ENCODE measurements at places on chromosomes 12 and 14. TPM values are rescaled to one million over a fixed set of nuclear protein-coding genes. Genes with fewer than 3 reads are reported as not detected.

DNA sequence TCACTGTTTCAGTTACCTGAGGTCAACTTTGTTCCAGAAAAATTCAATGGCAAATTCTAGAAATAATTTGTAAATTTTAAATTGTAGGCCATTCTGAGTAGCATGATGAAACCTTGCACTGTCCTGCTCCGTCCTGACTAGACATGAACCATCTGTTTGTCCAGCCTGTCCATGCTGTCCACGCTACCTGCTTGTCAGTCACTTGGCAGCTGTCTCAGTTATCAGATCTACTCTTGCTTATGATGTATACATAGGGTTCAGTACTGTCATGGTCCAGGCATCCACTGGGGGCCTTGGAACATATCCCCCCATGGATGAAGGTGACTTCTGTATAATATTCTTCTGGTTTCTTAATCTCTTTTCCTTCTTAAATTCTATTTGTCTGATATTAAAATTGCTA is 14.1 kb upstream of the EVL start:
- no peak for DNase-seq

GRCh38 chr12:19166956-19167355 is 37.4 kb downstream of the PLEKHA5 start:
- DNase-seq, result no peak

- no peak for DNase-seq
These were observed 44.3 kb downstream of the KRT80 start for GRCh38 chr12:52147367-52147963.

- DNase-seq, result no peak
These were observed 24.4 kb upstream of the CDK17 start for GRCh38 chr12:96424601-96425000.

- no peak for DNase-seq
These were observed 1.6 kb upstream of the HPD start for GRCh38 chr12:121860257-121860656.

GRCh38 chr12:132423820-132424645 is 65.9 kb upstream of the FBRSL1 start:
- DNase-seq, result no peak

- DNase-seq, result no peak
These were observed 23.9 kb downstream of the GNG2 start for GRCh38 chr14:51884086-51884927.

DNA sequence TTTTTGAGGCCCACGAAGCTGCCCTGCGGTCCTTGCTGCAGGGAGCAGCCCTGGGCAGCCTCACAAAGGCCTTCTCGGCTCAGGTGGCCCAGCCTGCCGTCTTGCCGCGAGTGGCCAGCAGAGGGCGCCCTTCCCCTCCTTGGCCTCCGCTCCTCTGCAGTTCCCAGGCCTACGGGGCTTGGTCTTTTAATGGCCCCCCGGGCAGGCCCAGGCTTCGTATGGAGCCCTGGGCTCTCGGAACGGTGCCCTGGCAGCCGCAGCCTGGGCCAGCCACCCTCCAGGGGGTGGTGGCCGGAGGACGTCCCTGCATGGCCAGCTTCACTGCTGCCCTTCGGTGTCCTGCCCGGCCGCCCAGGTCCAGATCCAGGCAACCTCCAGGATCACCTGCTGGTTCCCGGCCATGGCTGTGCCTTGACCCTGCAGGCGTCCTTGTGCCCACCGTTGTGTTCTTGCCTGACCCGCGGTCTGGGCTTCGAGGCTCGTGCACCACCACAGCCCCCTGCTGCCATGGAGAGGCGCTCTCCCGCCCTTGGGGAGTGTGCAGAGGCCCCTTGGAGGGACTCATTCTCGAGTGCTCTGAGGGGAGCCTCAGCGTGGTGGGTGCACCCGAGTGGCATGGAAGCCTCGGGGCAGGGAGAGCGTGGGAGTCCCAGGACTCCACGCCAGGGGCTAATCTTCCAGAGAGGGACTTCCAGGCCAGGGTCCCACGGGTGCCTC is 9.4 kb downstream of the ASPG start:
- peak; percentile 68 for DNase-seq

- peak; percentile 21 for DNase-seq
These were observed 510 bp downstream of the ARID2 start for GRCh38 chr12:45730084-45730347.

DNA sequence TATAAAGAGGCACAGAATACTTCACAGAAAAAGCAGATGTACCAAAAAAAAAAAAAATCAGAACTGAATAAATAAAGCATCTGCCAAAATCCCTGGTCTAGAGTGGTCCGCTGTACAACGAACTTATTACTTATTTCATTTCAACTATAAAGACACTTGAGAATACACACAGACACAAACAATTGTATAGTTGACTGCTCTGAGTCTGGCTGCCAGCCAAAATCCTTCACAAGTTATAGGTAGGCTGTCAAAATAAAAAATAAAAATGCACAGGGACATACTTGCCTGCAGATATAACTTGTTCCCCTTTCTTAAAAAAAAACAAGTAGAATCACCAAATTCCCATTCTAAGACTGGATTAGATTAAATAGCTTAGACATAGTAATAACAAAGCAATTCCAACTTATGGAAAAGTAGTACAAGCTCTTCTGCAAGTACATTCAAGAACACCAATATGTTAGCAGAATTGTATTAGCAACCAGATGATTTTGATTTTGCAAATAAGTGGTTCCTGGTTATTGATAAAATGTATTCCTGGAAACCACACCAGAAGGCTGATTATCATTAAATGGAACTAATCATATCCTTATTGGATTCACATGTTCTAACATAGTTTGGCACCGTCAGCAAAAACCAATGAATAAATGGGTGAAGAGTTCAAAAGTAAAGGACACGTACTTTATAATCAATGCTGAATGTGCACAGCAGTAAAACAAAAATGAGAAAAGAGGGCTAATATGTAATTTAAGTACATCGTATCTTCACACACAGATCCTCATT is 248.5 kb downstream of the NELL2 start:
- DNase-seq, result no peak

GRCh38 chr12:10235761-10236631 is 23.3 kb downstream of the GABARAPL1 start:
- DNase-seq, result peak; percentile 42

GRCh38 chr14:36176524-36176923 is at the start of gene PTCSC3:
Gene PTCSC3, minus strand, starts transcription at chr14:36176722.
- no peak for DNase-seq

DNA sequence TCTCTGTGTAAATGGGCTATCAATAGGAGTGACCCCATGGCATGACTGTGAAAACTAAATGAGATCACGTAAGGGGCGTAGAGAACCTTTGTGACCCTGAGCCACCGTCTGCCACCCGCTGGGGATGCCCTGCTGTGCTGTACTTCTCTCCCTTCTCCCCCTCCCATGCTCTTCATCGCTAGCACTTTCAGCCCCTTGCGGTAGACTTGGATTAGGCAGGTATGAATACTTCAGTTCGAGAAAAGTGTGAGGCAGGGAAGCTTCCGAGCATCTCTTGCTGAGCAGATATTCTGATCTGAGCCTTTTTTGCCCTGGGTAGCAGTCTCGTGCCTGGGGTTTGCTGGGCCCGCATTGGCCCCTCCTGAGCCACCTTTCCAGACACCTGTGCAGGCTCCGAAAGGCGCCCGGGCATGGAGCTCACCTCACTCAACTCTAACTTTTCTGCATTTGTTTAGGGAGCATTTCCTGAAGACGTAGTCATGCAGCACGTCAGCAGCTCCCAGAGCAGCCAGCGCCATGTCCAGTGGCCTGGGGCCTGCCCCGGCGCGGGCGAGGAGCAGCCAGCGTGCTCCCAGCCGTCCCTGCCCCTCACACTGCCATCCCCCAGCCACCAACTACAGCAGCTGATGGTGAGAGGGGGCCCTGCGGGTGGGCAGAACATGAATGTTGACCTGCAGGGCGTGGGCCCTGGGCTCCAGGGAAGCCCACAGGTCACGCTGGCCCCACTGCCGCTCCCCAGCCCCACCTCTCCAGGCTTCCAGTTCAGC is 40.4 kb downstream of the DDX51 start:
- no peak for DNase-seq

DNA sequence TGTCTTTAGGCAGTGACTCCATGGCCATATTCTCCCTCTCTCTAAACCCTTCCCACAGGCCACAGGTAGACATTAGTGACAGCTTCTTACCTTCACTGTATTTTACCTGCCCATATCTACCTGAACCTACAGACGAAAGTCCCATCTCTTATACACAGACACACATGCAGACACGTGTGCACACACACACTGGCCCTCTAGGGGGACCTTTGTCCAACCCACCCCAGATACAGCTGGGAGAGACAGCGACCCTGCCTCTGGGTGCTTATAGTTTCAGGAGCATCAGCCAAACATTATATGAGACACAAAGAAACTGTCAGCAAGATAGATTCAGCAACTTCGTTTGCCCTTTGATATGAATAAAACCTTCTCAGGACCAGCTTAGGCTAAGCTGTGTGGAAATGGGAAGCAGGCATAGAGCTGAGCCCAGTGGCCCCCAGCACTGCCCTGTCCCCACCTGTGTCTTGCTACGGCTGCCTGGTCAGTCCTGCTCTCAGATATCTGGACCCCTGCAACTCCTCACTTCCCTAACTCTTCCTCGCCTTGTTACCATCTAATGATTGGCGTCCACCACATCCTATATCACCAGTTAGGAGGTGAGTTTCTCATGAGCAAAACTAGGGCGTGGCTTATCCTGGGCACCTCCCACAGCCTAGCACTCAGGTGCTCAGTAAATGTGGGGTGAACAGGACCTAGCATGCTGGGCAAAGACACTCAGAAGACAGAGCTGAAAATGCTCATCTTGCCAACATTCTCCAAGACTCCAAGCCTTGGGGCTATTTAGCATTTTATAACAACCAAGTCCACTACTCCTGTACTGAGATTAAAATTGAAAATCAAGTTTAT is 12.0 kb upstream of the CD9 start:
- DNase-seq, result no peak

GRCh38 chr12:49885663-49886461 is 17.8 kb downstream of the FAIM2 start:
- DNase-seq, result no peak

DNA sequence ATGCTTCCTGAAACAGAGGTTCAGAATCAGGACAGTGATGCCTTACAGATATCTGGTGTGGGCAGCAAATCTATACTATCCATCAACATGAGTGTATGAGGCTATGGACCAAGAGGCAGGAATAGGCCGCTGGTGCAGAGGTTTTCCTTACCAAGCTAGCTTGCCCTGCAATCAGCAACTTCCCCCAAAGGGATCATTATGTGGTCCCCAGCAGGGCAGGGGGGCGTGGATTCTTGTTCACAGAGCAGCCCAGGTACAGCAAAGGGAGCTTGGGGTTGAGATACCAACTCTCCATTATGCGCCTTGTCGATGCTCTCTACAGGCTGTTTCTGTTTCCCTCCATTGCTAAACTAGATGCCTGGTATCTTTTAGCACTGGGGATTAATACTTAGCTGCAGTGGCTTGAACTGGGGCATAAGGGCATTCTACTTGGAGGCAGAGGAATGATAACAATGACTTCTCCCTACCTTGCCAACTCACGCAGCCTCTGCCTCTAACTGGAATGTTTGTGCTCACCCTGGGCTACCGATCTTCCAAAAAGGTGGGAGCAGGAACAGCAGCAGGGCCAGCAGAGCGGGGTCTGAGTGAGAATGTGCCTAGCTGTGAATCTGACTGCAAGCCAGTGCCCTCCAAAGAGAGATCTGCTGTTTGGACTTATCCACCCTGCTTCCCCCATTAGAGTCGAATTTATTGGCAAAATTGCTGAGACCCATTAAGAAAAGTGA is 10.3 kb upstream of the KRT1 start:
- no peak for DNase-seq

DNA sequence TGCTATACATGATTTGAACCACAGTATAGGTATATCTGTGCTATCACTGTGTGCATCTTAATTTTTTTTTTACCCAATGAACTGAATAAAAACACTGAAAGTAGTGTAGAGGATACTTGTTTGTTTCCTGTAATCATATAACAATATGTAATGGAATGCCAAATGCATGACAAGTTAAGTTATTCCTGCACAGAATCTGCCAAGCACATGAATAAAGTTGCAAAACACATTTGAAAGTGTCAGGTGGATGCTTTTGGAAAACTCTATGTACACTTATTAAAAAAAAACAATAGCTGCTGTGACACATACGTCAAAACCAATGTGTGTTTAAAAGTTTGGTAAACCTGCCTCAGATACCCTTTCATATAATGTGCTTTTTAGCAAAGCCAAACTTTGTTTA is 1638.1 kb upstream of the SEL1L start:
- no peak for DNase-seq

- no peak for DNase-seq
These were observed 102.7 kb upstream of the USP44 start for GRCh38 chr12:95653771-95654546.

DNA sequence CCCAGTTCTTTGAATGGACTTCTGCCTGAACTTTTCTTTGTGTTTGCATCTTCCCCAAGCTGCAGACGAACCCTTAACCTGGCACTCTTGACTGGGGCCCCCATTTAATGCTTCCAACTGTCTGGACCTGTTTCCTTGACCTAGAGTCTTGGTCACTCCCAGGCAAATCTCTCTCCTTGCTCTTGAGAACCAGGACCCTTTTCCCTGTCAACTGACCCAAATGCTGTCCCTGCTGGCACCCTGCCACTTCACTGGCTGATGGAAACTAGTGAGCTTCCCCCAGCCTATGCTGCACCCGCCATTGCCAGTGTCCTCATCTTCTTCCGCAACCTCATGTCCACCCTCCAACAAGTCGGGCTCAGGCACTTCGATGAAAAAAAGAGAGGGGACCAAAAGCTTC is 79.5 kb downstream of the PRIMA1 start:
- no peak for DNase-seq

DNA sequence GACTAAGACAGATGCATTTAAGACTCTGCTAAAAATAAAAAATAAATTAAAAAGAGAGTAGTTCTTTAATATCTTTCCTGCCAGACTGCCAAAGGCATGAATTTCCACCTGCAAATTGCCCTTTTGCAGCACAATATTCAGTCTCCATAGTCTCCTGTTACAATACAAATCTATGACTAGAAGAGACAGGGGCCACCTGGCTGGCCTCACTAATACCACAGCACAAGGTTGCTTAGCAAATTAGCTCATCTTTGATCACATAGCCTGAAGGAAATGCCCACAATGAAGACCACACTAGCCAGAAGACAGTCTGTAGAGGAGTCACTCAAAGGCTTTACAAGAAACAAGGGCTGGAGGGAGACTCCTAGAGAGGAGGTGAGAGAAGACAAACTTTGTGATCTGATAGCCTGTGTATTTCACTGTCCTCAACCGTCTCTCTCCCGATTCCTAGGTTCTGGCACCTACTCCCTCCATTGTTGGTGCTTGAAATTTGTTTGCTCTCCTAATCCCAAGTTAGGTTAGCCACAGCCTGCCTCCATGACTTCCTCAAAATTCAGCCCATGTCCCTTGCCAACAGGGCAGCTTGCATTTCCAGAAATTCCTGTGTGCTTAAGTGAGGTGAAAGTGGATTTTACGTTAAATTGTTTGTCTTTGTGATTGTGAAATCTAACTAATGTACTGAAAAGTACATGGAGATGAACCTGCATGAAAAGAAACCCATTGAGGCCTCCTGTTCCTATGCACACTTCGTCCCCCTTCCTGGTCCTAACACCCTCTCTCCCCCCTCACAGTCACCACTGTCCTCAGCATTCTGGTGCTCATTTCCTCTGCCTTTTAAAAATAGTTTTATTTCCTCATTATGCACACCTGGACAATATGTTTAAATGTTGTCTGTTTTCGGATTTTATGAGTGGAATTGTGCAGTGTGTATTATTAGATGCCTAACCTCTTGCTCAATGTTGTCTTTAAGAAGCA is 88.7 kb upstream of the PLXNC1 start:
- DNase-seq, result no peak

DBX2 gene
- not detected for total RNA-seq

STON2 gene
- 0.68 TPM for total RNA-seq

SMCO2 gene
- not detected for total RNA-seq

GALNT16 gene
- total RNA-seq, result 0.16 TPM

TPPP2 gene
- not detected for total RNA-seq

Measured in activated T-cell treated with anti-CD3 and anti-CD28 coated beads, Interleukin-2, amount 50 U/mL, for 4 hours (primary cell).